Kidney capillary endothelial cell (primary cell): ENCODE measurements at places on chromosomes 1 and 21.

DNA sequence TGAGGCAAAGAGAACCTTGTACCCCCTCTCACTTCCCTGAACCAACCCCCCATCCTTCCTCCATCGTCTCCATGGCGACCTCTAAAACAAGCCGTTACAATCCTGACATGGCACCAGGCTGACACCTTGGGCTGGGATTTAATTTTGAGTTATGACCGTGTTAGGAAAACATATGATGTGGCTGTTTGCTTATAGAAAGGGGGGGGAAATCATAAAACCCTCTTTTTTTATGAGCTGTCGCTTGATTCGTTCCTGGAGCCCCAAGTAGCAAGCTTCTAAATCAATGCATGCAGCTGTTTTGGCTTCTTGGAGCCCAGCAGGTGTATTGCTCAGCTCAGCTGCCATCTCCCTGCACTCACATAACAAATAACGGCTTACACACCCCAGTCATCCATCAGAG lies 301.2 kb upstream of the SPAG17 start:
- DNase-seq = no peak

DNA sequence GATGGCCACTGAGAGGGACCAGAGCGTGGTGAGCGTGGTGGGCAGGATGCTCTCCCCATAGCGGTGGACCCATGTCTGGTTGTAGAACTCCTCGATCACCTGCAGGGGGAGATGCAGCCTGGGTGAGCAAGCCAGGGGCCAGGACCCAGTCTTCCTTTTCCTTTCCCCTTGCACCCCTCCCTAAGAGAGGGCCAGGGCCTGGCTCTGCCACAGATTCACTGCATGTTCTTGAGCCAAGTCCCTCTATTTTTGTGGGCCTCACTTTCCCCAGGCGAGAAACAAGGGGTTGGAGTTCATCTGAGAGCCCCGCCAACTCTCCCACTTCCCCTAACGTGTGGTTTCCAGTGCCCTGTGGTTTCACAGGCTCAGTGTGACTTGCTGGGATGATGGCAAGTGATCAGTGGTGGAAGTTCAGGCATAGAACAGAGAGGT lies 27.5 kb downstream of the SLC2A1 start:
- peak; percentile 40 for DNase-seq

DNA sequence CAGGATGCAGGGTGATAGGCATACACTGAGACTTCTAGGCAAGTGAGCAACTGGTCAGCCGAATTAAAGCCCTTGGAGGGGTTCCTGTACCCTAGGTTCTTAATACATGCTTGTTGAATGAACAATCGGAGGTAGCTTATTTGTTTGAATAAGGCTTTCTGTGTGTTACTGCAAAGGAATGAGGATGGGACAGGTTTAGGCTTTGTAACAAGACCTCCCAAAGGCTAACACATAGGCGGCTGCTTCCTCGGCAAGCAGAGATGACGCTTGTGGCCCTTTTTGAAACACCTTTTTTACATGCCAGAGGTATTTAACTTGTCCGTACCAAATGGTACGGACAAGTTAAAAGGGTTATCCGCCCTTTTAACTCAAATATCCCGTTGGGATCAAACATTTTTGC lies 511.6 kb downstream of the KIF26B start:
- DNase-seq = no peak

- DNase-seq = no peak
Observed at GRCh38 chr1:67338642-67339041, 31.0 kb downstream of the IL12RB2 start.

DNA sequence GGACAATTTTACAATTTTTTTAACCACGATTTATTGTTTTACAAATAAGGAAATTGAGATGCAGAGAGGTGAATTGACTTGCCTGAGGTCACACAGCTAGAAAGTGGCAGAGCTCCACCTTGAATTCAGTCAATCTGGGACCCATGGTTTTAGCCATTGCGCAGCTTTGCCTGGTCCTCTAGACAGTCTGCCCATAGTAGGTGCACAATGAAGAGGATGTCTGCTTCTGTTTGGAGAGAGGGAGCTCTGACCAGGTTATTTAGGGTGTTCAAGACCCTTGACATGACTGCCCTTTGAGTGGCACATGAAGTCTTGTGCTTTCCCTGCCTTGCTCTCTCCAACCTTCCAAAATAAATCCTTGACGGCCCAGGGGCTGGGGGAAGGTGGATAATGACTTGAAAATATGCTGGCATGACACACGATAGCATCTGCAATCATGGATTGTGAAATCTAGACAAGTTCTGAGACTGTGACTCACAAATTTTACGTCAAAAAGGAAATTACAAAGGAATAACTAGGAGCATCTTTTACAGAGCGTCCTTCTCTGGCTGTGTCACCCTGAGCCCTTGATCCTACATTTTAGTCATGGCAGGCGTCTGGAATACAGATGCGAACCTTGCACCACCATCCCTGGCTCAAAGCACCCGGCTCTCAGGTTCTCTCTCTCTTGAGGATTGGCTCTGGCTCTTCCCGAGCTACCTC lies 26.2 kb upstream of the ID3 start:
- peak; percentile 84 for DNase-seq

- peak; percentile 54 for DNase-seq
Observed at GRCh38 chr1:32992489-32993323, 28.1 kb upstream of the RNF19B start.

DNA sequence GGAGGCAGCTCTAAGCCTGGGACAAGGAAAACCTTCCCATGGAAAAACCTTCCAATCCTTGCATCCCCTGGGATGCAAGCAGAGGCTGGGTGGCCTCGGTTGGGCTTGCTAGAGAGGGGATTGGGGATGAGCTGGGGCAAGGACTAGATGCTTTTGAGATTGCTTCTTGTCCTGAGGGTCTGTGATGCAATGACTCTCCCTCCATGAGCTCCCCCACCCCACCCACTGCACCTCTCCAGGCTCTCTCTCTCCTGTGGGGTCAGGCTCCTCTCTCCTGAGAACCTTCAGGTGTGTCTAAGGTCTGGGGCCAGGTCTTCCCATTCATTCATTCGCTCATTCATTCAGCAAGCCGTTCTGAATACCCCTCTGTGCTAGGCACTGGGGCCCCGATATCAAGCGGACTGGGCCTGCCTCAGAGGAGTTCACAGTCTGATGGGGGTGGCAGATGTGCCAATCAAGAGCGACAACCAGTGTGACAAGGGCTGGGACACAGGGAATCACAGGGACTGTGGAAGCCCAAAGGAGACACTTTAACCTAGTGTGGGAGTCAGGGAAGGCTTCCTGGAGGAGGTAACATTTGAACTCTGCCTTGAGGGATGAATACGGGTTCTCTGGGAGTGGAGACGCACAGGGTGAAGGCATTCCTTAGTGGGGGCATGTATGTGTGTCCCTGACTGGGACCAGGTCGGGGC lies 6.5 kb downstream of the LDLRAD1 start:
- no peak for DNase-seq

- no peak for DNase-seq
Observed at GRCh38 chr1:39021426-39021825, 4.7 kb upstream of the NDUFS5 start.

DNA sequence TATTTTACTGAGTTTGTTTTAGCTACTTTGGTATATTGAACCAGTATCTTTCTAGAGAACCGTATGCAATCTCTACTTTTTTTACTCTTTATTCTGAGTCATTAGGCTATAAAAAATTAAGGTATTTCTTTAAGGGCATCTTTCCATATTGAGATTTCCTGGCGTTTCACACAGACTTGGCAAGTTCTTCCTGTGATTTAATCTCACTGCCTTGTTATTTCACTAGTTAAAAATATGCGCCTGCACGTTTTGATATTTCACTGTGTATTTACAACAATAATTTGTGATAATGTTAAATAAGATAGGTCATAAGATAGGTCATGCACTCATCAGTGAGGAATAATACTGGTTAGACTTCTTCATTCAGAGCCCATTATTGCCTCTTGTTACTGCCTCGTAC lies 16.2 kb upstream of the CR1L start:
- DNase-seq = no peak

- no peak for DNase-seq
Observed at GRCh38 chr1:227898502-227899140, 49.1 kb downstream of the WNT9A start.
